GM10248 (cell line): ENCODE measurements at places on chromosomes 7 and 10.

DNA sequence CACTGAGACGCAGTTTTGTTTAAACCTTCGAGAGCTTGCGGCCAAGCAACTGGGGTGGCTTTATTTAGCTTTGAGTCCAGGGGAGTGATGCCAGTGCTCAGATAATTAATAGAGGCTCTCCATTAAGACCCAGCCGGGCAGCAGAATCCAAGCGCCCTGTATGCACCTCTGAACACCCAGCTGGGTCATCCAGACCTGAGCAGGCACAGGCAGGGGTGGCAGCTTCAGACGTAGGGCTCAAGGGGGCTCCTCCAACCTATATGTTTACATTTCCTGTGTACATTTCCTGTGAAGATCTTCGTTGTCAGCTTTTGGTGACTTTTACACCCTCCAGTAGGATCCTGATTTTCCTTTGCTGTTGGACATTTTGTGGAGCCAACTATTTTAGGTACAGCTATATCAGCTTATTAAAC lies 719.5 kb downstream of the LRMDA start:
- DNase-seq: no peak

GRCh38 chr7:45131891-45132290 lies 20.4 kb upstream of the TBRG4 start:
- no peak for DNase-seq

DNA sequence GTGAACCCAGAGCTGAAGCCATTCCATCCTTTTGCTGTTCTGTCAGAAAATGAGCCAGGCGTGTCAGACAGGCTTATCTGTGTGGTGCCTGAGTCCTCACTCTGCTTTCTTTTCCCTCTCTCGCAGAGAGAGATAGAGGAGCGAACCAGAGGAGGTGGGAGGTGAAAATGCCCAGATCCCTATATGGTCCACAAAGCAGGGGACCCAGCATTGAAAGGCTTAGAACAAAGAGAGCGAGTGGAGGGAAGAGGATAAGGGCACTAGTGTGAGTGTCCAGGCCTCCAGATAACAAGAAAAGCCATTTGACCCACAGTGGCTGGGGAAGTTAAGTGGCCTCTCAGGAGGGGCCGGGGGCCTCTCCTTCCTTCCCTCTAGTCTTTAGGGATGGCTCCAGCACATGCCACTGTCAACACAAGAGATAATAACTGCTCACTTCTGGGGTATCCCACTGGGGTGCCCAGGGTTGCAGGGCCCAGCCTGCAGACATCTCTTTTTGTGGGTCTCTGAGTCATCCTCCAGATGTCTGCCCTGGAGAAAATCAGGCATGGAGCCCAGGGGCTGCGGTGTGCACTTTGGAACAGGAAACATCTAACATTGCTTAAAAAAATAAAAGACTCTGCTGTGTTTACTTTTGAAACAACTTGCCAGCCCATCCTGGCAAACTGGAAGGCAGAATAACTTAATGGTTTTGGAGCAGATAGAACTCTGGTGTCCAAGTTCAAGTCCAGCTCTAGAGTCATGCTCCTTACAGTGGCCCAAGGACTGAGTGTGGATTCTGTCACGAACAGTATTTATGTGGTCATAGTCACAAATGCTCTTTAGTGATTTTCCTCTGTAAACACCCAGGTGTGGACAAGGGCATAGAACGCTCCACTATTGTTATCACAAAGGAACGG lies 189.5 kb downstream of the CXCL12 start:
- DNase-seq: no peak

- DNase-seq: no peak
These were observed 56.8 kb upstream of the WDR11 start for GRCh38 chr10:120794390-120794789.

- DNase-seq: no peak
These were observed 722.6 kb downstream of the GATA3 start for GRCh38 chr10:8776926-8777622.

DNA sequence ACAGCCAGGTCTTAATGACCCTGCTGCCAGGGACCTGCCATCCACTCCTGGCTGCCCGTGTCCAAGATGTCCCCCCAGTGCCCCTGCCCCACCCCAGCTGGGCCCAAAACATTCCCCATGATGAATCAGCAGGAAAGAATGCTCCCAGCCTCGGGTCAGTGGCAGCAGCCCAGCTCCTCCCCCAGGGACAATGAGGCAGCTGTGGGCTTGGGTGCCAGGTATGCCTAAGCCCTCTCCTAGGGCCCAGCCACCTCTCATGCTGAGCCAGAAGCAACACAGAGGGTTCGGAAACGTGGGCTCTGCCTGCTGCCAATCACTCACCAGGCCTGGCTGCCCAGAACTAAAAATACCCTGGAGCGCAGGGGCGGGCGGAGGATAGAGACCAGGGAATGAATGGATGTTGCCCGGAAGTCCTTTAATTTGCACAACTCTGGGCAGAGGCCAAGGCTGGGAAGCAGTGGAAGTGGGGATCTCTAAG lies 1.5 kb upstream of the LOXL4 start:
- no peak for DNase-seq

DNA sequence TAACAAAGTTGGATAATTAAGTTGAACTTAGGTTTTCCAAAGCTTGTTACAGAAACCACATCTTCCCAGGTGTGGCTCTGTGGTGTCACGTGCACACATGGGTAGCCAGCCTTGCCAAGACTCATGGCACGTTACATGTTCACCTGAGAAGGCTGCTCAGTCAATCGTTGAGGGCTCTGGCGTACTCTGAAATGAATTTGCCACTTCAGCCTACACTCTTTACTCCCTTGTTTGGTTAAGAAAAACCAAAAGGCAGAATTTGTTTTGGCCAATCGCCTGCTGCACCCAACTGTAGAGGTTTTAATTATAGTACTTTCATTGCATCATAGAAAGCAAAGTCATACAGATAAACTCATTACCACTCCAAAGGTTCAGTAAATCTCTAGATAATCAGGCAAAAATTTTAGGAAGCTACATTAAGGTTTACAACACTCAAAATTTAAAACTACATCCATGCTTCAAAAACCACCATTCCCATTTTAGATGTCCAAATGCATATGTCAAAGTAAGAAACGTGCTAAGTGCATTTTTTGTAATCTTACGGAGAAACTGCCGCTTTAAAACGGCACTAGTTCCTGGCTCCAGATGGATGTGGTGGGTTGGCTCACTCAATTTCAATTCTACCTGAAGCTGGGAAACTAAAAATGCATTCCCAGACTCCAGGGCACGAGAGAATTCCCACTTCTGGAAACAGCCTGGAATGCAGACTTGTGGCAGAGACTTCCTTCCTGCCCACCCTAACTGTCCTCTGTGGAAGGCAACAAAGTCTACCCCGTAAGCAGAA lies 88.4 kb downstream of the DIP2C start:
- DNase-seq: no peak

GRCh38 chr7:17934094-17934493 lies 6.2 kb downstream of the SNX13 start:
- DNase-seq: no peak

GRCh38 chr10:121696854-121697253 lies 98.6 kb upstream of the FGFR2 start:
- DNase-seq: peak; percentile 25

GRCh38 chr10:86520871-86521677 lies 518 bp downstream of the WAPL start:
- DNase-seq: peak; percentile 63

DNA sequence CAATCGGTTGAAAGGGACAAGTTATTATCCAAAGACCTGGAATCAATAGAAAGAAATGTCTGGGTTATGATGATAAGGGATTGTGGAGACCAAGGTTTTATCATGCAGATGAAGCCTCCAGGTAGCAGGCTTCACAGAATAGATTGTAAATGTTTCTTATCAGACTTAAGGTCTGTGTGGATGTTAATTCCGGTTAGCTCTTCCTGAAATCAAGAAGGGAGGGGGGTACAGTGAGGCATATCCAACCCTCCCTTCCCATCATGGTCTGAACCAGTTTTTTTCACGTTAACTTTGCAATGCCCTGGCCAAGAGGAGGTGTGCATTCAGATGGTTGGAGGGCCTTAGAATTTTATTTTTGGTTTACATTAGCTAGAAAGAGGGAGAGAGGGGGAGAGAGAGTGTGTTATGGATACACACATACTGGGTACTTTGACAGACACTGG lies 9.8 kb upstream of the LRRC61 start:
- no peak for DNase-seq
